LHCN-M2 (cell line): ENCODE measurements at places on chromosomes 6 and 20.

- DNase-seq: no peak
These were observed 40.7 kb upstream of the TAGAP start for GRCh38 chr6:159085396-159085895.

DNA sequence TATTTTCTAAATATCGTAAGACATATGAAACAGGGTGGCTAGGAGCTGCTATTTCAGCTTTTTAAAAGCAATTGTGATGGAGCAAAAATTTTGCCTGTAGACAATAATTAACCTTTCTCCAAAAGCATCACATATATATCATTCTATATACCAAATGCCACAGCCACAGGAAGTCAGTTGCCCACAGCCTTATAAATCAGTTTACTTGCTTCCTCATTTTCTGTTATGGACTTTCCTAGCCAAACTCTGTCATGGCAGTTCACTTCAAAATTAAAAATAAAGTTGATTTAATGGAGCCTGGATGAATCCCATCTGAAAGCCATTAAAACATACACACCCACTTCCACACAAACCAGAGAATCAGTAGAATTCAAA is 93.4 kb upstream of the NHSL1 start:
- DNase-seq: no peak

- peak; percentile 93 for DNase-seq
These were observed 59.0 kb upstream of the EEF1A1 start for GRCh38 chr6:73579851-73580246.

DNA sequence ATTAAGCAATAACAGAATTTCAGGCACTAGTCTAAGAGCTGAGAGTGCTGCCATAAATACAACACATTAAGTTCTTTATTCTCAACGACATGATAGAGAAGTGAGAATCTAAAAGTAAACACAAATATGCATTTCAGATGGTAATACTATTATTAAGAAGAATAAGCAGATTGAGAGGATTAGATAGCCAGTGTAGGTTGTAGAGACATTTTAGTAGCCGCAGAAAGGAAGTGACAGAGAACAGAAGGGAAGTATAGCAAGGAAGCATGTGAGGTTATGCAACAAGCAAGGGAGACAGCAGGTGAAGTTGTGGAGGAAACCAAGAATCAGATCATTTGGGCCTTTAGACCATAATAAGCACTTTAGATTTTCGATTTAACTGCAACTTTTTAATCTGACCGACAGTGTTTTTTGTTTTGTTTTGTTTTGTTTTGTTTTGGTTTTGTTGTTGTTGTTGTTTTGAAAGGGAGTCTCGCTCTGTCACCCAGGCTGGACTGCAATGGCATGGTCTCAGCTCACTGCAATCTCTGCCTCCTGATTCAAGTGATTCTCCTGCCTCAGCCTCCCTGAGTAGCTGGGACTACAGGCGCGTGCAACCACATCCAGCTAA is 737.0 kb upstream of the ADGRB3 start:
- no peak for DNase-seq

- DNase-seq: no peak
These were observed 25.4 kb downstream of the UNC5CL start for GRCh38 chr6:41013466-41014153.

GRCh38 chr6:161452241-161452640 is 178.4 kb upstream of the AGPAT4 start:
- DNase-seq: no peak

DNA sequence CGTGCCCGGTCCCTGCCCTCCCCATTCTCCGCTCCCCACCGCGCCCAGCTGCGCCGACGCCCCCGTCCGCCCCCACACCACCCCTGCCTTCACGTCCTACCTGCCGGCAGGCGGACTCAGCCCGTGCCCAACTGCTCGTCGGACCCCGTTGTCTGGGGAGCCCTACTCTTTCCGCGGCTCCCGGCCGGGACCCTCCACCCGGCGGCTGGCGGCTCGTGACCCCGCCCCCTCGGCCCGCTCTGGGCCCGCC is at the start of gene SERAC1:
TSS of gene SERAC1 (minus strand) at position 223 of the 250 bp plus-strand sequence. CDS start 9,899 bp downstream, outside the sequence.
- no peak for DNase-seq

DNA sequence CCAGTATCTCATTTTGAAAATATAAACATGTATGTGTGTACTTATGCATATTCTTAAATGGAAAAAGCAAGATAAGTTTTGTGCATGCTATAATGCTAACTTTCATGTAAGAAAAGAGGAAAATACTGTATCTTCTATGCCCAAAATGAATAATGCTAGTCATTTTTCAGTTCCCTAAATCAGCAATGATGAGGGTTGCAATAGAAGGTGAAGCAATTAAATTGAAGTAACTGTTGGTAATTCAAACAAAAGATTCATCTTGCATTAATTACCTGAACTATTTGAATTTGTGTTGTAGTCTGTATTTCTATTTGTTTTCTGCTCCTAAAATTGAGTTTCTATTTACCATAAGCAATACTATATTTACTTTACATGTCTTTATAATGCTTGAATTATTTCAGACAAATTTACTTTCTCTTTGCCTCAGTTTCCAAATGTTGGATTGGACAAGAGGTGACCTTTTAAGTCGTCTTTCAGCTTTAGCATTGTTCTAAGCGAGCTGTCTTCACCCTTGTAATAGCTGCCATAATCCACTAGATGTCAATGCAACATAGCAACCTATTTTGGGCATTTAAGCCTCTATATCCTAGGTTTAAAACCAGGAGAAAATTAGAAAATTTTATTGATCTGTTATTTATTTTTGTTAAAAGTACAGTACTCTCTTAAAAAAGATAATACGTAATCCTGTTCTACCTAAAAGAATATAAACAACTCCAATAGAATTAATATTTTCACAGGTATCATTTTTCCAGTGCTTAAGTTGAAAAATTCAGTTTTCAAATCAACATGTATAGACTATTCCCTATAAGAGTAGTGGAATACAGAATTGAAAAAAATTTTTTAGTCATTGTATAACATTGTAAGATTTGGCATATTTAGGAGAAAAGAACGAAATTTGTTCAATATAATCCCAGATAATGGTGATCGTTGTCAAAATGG is 52.3 kb upstream of the IFNGR1 start:
- peak; percentile 52 for DNase-seq

- DNase-seq: peak; percentile 99
These were observed 52.0 kb downstream of the FRK start for GRCh38 chr6:116008470-116009243.
